Ovary (tissue), 10 donors: ENCODE measurements at places on chromosomes 11 and 22.

- no peak overlapping the region for H3K27ac ChIP-seq
- DNase-seq, result no peak
- peaks cover 2% of the 10 kb centered on the region for H3K4me1 ChIP-seq
Observed at GRCh38 chr11:74490941-74491340, 2.6 kb downstream of the LIPT2 start.

DNA sequence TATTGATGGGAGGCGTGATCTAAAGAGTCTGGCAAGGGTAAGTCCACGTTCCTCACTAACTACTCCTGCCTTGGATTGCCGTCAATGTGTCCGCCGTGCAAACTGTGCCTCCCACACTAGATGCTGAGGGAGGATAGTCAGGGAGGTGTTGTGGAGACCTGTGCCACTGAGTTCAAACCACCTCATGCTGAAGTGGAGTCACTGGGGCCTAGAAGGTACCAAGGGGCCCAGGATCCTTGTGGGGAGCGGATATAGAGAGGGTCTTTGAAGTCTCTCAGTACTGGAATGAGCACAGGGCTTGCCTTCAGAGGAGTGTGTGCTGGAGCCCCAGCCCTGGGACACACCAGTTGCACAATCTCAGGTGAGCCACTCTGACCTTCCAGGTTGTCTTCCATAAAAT, 27.1 kb upstream of the TMPRSS4 start:
- no peak overlapping the region for H3K27ac ChIP-seq
- H3K27me3 ChIP-seq, result no peaks in the 10 kb centered on the region
- no peaks in the 10 kb centered on the region for H3K36me3 ChIP-seq

DNA sequence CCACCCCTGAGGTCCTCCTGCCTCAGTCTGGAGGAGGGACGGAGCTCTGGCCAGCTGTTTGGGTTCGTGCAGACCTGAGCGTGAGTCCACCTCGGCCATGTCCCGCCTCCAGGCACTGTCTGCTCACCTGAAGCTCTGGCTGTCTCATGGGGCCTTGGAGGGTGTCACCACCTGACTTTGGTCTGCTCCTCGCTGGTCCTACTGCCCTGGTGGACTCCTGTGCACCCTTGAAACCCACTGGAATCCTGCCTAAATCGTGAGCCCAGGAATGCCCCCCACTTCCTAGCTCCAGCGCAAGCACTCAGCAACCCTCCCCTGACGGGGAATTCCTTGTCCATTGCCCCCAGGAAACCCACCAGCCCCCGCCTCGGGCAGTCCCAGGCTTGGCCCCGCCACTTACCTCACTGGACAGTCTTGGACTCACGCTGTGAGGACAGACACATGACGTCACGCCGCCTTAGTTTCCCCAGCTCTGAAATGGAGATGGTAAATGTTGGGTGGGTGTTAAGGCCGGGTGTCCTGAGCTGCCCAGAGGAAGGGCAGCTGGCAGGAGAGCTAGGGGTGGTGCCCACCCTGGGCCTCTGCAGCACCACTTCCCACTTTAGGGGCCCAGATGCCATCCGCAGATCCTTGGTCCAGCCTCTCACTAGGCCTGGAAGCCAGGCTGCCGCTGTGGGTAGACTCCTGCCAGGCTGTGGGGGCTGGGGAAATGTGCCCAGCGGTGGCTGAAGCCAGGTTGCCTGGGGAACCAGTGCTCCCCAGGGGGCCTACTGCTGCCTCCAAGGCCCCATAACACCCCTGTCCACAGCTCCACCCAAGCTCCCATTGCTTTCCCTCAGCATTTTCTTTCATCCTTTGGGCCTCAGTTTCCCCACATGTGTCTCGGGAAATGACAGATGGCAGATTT, 18.2 kb upstream of the TBX1 start:
- no peaks in the 10 kb centered on the region for H3K36me3 ChIP-seq
- H3K4me1 ChIP-seq, result no peaks in the 10 kb centered on the region
- H3K4me3 ChIP-seq, result no peak overlapping the region
- DNase-seq, result no peak

GRCh38 chr22:42976217-42976933, 38.6 kb downstream of the PACSIN2 start:
- no peak overlapping the region for H3K27ac ChIP-seq
- no peak for DNase-seq
- H3K27me3 ChIP-seq, result no peaks in the 10 kb centered on the region
- H3K4me3 ChIP-seq, result no peak overlapping the region

DNA sequence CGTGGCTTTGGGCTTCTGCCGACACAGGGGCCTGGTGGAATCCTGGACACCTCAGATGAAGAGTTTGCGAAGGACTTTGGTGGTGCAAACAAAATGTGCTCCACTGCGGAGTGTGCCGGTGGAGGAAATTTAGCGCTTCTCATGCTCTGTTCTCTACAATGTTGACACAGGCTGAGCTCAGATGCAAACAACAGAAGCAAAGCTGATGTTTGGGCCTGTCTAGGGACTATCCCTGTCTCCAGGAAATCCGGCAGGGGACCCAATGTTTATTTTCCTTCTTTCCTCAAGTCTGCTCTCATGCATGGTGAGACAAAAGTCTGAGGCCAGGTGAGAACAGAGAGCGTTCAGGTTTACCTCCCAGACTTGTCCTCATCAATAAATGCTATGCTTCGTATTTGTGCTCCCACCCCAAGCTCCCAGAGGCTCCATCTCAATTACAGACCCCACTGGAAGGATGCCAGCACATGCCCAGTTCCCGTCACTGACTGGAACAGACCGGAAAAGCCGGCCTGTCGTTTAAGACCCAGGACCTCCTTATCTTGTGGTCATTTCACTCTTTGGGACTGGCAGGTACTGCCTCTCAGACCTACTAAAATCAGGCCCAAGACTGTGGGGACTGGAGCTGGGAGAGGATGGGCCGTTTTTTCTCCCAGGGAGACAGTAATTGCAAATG, 105.7 kb upstream of the B3GAT1 start:
- H3K27ac ChIP-seq, result no peak overlapping the region
- H3K4me1 ChIP-seq, result no peaks in the 10 kb centered on the region
- no peaks in the 10 kb centered on the region for H3K36me3 ChIP-seq
- H3K4me3 ChIP-seq, result no peak overlapping the region

DNA sequence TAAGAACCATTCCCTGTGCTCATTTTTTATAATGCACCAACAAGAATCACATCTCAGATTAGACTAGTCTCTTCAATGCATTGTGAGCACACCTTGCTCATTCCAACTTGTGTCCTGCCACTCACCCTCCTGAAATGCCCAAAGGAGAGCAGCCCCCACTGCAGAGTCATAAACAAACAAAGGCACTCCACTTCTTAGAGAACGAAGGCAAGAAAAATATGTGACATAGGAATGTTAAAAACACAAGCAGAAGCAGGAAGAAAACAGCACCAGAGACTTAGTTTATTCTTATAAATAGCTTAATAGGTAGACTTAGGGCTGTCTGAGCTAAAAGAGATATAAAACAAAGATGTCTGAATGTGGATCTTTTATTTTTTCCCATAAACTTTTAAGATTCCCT, 57.2 kb downstream of the GUCY1A2 start:
- DNase-seq, result no peak
- H3K27me3 ChIP-seq, result no peaks in the 10 kb centered on the region
- H3K36me3 ChIP-seq, result no peaks in the 10 kb centered on the region
- peaks cover 4% of the 10 kb centered on the region for H3K4me1 ChIP-seq
- H3K4me3 ChIP-seq, result no peak overlapping the region
- no peak overlapping the region for H3K27ac ChIP-seq
